Daoy (cell line): ENCODE measurements at places on chromosomes 7 and 10. TPM values are rescaled to one million over a fixed set of nuclear protein-coding genes. Genes with fewer than 3 reads are reported as not detected.

- DNase-seq, result no peak
Measured at GRCh38 chr10:47127188-47127785, 172.7 kb upstream of the GDF10 start.

DNA sequence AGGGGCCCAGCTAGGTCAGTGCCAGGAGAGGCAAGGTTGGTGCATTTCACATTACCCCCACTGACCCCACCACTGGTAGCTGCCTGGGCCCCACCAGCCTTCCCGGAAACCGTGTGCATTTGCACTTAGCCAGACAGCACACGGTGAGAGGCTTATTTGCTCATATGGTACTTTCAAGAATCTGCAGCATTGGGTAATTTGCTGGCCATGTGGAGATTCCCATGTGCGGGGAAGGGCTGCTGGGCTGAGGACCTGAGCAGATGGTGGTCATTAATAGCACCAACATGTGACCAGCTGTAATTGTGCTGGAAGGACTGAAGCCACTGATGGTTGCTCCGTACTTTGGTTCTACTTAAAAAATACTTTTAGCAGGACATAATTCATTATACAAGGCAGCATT, 323.8 kb downstream of the DPP6 start:
- DNase-seq, result no peak

GRCh38 chr7:131562941-131563340, 6.5 kb upstream of the PODXL start:
- DNase-seq, result no peak

GRCh38 chr7:85528581-85528980, 341.7 kb upstream of the SEMA3D start:
- no peak for DNase-seq

DNA sequence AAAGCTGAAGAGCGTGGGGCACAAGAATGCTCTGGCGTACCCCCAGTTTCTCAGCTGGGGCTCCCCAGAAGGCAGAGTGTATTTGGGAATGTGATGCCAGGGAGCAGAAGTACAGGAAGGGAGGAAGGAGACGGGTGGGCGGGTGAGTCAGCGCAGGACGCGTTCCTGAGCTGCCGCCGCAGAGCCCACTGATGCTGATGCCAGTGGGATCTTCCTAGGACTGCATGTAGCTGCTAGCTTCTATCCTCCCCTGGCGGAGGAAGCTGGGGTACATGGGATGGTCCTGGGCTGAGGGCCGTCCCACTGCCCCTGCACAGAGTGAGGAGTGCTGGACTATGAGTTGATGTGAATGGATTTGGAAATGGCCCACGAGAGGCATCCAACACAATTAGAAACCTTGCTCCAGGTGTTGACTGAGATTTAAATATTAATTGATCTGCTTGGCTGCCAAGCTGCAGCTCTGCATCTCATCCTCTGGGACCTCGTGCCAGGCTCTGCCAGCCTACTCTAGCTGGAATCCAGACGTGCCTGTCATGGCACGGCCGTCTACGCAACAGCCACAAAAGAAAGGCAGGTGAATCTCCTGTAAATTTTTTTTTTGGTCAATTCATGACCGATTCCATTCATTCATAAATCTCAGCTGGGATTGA, 66.2 kb upstream of the RHEB start:
- DNase-seq, result peak; percentile 75

- no peak for DNase-seq
Measured at GRCh38 chr7:7119729-7120128, 62.6 kb upstream of the C1GALT1 start.

- DNase-seq, result peak; percentile 70
Measured at GRCh38 chr10:103736763-103737162, 118.6 kb downstream of the SH3PXD2A start.

- peak; percentile 45 for DNase-seq
Measured at GRCh38 chr10:14648005-14648765, 126.5 kb downstream of the FAM107B start.

DNA sequence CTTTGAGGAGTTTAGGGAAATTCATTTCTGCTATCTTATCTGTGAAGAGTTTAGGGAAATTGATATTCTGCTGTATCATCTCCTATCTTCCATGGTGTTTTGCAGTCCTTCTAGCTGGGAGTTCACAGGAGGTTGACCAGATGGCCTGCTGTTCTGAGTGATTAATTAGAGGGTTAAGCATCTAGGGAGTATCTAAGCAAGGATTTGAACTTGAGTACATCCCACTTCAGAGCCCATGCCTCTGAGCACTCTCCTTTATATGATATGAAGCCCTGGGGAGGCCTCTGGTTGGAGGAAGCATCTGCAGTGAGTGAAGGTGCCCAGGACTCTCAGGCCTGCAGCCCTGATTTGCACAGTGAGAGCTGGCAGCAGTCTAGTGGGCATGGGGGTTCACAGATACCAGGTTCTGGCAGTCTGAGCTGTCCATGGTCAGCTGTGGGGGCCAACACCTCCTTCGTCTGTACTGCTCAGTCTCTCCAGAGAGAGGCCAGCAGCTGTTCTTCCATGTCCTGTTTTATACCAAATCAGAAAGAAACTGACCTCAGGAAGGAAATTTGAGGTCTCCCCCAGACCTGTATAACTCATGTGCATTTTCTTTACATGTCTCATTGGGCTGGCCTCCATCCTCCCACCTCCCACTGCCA, 156.9 kb downstream of the PLCE1 start:
- DNase-seq, result no peak

- DNase-seq, result peak; percentile 71
Measured at GRCh38 chr10:63267414-63268148, 134.5 kb downstream of the NRBF2 start.

GRCh38 chr10:77566236-77566635, 71.4 kb downstream of the KCNMA1 start:
- no peak for DNase-seq

The AMZ1 gene
- 0.29 TPM in 1 of 2 replicates, not detected in the other for total RNA-seq

The NDUFB2 gene
- 404 and 566 TPM in 2 replicates for total RNA-seq
